PC-3 (cell line): ENCODE measurements at places on chromosomes 6 and 20. TPM values are rescaled to one million over a fixed set of nuclear protein-coding genes. Genes with fewer than 3 reads are reported as not detected.

- no peak for DNase-seq
Measured at GRCh38 chr6:156827382-156827781, 50.2 kb downstream of the ARID1B start.

- DNase-seq, result no peak
Measured at GRCh38 chr6:46828939-46829338, 35.8 kb downstream of the MEP1A start.

- peak; percentile 69 for DNase-seq
Measured at GRCh38 chr6:19999319-20000191, 162.4 kb downstream of the ID4 start.

Gene HLA-DRA
- total RNA-seq, result not detected in 2 replicates

Gene RFX6
- 0.15 and 0.17 TPM in 2 replicates for total RNA-seq

GRCh38 chr20:44702776-44703175, 12.4 kb upstream of the CCN5 start:
- DNase-seq, result no peak

DNA sequence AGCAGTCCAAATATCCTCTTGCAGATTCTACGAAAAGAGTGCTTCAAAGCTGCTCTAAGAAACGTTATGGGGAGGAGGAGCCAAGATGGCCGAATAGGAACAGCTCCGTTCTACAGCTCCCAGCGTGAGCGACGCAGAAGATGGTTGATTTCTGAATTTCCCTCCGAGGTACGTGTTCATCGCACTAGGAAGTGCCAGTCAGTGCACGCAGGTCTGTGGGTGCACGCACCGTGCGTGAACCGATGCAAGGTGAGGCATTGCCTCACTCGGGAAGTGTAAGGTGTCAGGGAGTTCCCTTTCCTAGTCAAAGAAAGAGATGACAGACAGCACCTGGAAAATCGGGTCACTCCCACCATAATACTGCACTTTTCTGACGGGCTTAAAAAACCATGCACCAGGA, 272.1 kb upstream of the DEFB115 start:
- DNase-seq, result no peak

- peak; percentile 75 for DNase-seq
Measured at GRCh38 chr6:87848616-87849015, 146.6 kb upstream of the AKIRIN2 start.

GRCh38 chr20:43357352-43357751, 100.3 kb upstream of the SRSF6 start:
- DNase-seq, result no peak

DNA sequence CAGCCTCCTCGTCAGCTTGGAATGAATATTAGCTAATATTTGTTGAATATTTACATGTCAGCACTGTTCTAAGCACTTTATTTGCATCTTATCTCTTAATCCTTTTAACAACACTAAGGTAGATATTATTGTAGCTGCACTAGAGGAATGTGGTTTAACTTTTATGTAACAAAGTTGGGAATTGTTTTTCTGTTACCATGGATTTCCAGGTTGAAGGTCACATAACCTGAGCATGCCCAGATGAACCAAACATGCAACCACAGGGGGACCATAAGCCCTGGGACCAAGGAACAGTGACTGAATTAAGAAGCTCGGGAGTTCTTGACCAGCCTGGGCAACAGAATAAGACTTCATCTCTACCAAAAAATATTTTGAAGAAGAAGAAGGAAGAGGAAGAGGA, 29.1 kb upstream of the YWHAB start:
- DNase-seq, result peak; percentile 19

DNA sequence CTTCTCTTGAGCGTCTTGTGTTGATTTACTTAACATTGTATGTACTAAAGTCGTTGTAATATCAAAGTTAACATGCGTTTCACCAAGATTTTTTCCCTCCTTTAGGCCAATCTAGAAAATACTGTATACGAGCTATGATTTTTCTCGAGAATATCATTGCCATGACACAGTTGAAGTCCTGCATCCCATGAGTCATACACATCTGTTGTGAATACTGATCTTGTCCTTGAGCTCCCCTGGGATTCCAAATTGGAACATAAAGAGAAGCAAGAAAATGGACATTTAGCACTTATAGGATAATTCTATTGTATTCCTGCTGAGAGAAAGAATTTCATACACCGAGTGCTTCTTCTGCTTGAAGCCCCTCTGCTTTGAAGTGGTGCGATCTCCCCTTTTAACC, 109.6 kb downstream of the SLC35B3 start:
- no peak for DNase-seq

DNA sequence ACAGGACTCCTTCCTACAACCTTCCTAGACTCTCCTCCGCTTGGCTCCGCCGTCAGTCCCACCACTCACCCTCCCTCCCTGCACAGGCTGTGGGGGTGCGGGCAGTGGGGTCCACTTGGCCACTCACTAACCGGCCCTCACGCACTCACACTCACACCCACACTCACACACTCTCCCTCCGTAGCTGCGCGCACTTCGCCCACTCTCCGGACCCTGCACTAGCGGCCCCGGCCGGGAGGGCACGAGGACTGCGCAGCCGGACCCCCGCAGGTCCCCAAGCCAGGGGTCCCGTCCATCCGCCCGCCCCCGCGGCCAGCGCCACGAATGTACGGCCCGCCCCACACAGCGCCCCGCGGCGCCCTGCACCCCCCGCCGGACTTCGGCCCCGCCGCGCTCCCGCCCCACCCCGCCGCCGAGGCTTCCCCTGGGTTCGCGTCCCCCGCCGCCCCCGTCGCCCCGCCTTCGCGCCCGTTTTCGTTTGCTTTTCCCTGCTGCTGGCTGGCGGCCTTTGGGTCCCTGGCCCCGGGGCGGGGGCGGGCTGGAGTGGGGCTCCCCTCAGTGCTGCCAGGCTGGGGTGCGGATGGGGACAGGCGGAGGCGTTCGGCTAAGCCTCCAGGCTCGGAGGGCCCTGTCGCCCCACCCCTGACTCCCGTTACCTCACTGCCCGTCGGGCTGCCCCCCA, 23.0 kb upstream of the SLC22A7 start:
- DNase-seq, result no peak

Gene SYNDIG1
- not detected in 2 replicates for total RNA-seq

Gene GPX6
- not detected in 2 replicates for total RNA-seq

- DNase-seq, result no peak
Measured at GRCh38 chr6:71396410-71396801, 107.8 kb downstream of the OGFRL1 start.

GRCh38 chr6:3278691-3279090, 19.9 kb downstream of the PSMG4 start:
- DNase-seq, result no peak

DNA sequence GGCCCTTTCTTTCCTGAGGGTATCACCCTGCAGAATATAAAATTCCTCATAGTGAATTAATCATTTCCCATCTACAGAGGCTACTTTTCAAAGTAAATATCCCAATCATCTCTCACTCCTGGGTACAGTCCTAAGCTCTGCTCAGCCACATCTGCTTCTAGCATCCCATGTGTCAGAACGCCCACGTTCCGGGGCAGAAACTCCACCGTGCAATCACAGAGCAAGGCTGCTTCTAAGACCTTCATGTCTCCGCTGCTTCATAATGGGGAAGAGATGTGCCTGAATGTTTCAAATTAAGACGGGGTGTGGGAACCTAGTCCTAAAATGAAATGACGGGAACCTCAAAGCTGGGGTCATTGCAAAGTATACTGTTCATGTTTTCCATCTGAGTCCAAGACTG, 208.8 kb upstream of the GMDS start:
- DNase-seq, result no peak

Gene CD40
- 4.6 and 5.0 TPM in 2 replicates for total RNA-seq

DNA sequence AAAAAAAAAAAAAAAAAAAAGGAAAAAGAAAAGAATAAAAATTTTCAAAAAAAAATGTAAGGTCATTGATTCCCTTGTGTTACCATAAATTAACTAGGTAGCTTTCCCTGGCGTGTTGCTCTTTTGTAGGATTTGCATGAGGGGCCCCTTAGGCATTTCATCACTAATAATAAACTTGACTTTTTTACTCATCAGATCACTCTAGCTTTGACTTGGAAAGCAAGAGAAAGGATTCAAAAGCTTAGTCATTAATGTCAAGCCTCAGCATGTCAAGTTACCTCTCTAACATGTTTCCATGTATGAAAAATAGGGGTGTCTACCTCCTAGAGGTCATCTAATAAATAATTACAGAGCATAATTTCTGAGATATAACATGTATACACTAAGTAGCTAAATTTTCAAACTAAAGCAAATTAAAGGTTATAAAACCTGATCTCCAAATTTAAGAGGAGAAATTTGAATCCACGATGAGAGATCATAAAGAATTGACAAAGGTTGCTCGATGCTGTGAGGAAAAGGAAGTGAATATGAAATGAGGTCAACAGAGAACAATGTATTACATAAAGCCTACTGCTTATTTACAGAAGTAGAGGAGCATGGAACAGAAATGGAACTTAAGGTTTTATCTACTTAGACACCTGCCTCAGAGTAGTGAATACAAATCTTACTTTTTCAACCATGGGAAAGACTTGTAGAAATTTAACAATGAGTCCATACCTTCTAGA, 86.8 kb downstream of the ARHGAP18 start:
- DNase-seq, result no peak

GRCh38 chr6:135655055-135655454, 157.5 kb upstream of the AHI1 start:
- no peak for DNase-seq

GRCh38 chr20:62791301-62792181, 4.7 kb upstream of the MRGBP start:
- DNase-seq, result peak; percentile 96

Gene TSPYL4
- 8.0 and 10.1 TPM in 2 replicates for total RNA-seq

GRCh38 chr6:70667256-70667710, 400 bp upstream of the SMAP1 start:
- no peak for DNase-seq
